Common myeloid progenitor, CD34-positive (primary cell): ENCODE measurements at places on chromosomes 7 and 10.

GRCh38 chr10:11262494-11263345 lies 245.0 kb downstream of the CELF2 start:
- DNase-seq: no peak

DNA sequence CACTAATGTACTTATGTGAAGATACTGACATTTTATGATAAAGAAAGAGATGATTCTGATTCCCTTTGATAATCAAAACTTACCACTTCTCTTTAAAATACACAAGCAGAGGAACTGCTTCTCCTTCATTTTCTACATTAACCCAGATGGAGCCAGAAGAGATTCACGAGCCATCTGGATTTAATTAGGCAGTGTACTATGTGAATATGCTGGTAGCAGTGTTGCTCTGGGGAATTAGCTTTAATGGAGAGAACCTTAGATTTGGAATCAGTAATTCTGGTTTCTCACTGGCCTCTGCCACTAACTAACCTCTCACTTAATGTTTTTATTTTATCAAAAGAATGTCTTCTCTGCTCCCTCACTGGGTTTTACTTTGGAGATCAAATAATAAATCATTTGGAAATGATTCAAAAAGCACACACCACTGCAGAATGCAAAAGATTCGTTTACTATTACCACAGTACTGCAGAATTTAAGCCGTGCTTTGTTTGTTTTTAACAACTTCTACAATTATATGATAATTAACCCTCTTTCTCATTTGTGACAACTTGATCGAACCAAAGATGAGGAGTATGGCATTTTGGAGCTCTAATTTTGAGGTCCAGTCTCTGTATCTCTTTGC lies 77.5 kb upstream of the PHYHIPL start:
- DNase-seq: no peak

DNA sequence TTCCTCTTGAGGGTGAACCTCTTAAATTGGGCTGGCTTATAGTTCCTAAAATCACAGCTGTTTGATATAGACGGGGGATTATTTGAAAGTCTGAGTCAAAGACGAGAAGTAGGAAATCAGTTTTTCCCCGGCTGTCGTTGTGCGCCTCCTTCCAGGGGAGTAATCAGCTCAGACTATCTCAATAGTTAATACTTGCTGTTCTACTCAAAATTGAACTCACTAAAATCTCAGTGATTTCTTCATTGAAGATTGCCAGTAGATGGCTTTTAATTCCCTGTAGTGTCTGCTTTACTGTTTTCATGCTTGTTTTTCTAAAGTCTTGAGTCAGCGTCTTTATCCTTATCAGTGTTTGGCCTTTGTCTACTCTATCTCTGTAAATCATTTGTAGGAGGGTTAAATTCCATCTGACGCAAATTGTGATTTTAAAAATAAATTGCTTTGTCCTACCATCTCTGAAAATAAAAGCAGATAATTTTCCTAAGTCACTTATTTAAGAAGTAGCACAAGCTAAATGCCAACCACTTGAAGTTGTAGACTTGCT lies 47.3 kb downstream of the CNNM2 start:
- DNase-seq: no peak

- DNase-seq: peak; percentile 60
These were observed 39.1 kb upstream of the GNAI1 start for GRCh38 chr7:80095545-80095944.

DNA sequence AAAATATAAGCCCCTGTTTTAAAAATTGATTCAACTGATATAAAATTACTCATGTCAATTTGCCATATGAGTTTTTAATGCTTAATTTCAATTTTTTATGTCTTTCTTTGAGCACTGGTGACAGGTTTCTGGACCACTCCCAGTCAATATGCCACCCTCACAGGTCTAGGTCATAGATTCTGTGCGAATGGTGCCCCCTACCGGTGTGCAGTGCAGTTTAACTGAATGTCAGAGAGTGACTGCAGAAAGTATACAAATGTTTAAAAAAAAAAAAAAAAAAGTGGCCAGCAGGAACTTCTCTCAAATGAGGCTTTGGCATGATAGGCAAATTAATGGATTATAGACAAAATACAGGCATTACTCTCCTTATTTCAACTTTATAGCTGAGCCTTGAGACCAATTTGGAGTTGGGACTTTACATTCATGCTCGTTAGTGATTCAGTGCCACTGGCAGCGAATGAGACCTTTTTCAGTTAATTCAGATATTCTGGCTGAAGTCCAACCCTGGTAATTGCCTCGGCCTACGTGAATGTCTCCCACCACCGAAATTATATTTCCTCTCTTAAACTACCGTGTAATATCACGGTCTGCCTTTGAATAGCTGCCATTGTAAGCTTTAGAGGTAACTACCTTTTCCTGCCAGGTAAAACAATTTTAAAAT lies 427.6 kb downstream of the PHTF2 start:
- no peak for DNase-seq

GRCh38 chr10:130300608-130301020 lies 164.4 kb downstream of the GLRX3 start:
- peak; percentile 74 for DNase-seq

- no peak for DNase-seq
These were observed 45.4 kb downstream of the C10orf143 start for GRCh38 chr10:130065251-130065650.

DNA sequence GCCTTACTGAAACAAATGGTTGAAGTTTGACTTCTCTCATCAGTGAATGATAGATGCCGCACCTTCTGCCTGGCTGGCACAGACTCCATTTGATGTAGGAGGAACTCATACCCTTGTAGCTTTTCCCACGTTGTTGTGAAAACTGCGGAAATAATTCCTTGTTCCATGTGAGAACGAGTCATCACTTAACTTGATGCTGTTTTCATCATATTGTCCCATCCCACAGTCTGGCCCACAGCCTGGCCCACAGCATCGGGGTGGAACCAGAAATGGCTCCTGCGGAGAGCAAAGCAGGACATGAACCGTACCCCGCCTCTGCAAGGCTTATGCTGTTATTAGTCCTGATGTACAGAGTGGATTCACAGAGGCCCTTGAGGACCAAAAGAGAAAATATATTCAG lies 587.0 kb downstream of the SDK1 start:
- DNase-seq: no peak

DNA sequence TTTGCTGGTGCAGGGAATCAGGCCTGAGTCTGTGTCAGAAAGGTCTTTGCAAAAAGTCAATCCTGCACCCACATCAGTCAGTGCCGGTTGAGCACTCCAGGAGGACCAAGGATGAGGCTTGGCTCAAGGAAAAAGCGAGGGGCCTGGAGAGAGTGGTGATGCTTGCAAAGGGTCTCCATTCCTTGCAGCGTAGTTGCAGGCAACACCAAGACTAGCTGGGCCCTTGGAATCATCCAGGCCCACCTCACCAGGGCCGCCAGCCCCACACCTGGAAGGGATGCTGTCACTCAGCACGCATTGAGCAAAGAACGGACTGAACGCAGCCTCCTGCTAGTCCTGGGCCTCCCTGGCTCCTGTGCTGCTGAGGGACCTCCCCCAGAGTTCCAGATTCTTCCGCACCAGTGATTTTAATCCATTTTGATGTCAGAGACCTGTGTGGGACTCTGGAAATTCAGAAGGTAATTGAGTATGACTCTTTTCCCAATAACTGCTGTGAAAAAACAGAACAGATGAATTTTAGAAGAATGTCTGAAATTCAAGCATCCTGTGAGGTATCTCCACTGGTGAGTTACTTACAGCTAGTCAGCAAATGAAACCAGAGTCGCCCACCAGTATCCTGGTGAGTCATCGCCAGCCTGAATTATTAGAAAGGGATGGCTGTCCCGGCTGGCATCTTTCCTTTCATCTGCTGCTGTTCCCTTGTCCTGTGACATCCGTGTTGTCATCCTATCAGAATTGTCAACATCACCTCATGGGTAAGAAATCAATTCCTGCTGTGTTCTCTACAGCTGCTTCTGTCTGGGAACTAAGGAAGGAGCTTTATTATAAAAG lies 150.8 kb upstream of the NPS start:
- DNase-seq: no peak

- no peak for DNase-seq
These were observed 31.1 kb downstream of the RAMP3 start for GRCh38 chr7:45188736-45189135.

DNA sequence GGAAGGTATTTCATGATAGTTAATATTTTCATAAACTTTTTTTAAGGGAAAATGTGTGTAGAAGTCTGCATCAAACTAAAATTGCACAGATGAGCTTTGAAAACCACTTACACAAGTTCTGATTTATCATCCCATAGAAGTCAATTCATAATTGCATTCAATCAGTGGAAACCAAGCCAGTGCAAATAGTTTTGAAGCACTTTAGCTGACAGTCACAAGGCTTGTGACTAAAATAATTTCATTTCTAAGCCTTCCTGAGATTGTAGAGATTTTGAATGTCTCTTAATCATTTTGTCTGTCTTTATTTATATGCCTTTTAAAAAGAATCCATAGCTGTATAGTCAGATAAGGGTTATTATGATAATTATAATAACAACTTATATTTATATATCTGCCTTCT lies 41.4 kb downstream of the EXOC4 start:
- no peak for DNase-seq

DNA sequence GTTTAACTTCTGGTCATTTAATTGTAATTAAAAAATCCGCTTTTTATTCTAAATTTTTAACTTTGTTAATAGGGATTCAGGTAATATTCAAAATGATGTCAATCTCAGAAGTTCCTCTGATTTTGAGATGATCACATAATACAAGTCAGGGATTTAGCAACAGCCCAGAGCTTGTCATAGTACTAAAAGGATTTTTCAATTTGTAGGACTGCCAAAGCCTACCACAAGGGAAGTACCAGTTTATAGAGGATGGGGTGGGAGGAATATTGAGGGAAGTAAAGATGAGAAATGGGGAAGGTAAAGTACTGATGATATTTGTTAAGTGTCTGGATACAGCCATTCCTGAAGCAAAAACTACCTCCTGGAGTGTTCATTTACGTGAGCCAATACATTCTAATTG lies 278.2 kb upstream of the TEX47 start:
- DNase-seq: no peak

DNA sequence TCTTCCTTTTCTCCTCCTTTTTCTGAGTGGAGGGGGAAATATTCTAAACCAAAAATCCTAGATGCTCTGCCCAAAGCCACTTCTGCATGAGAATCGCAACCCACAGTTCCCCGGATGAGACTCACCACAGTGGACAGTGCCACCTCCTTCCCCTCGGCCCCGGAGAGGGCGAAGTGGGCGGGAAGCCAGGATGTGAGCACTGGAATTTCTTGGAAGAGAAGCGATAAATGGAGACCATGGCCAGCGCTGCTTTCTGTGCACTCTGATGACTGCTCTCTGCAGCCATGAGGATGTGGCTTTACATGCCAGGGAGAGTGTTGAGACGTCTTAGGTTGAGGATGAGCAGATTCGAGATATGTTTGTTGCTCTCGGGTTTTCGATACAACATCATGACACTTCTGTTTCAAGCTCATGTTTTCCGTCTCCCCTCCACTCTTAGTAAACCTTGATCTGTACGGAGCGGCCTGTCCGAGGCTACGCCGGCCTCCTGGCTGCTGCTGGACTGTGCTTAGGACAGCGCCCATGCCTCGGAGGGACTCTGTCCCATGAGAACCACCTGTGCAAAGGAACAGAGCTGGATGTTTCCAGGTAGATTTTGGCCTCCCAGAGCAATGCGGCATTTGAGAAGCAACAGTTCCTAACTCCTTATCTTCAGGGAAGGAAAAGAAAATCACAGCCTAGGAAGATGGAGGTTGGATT lies 414.6 kb upstream of the FOXK1 start:
- DNase-seq: no peak

DNA sequence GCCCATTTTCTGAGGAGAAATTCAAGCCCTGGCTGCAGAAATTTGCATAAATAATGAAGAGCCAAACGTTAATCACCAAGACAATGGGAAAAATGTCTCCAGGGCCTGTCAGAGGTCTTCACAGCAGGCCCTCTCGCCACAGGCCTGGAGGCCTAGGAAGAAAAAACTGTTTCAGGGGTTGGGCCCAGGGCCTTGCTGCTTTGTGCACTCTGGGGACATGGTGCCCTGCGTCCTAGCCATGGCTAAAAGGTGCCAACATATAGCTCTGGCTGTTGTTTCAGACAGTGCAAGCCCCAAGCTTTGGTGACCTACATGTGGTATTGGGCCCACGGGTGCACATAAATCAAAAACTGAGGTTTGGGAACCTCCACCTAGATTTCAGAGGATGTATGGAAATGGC lies 8.0 kb downstream of the HPS1 start:
- no peak for DNase-seq

- no peak for DNase-seq
These were observed 197.2 kb downstream of the HECW1 start for GRCh38 chr7:43309706-43310022.

DNA sequence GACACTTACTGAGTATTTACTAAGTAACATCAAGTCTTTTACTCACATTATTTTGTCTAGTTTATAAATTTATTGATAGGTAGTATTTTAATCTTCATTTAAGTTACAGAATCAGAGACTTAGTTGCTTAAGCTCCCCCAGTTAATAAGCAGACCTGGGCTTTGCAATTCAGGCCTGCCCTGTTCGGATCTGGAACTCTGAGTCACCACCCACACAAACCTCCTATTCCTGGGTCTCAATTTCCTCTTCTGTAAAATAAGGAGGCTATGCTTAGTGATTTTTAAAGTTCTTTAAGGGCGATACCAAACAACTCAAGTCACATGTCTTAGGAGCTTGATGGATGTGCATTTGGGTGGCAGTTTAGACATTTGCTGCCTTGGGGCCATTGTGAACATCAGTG lies 3.5 kb upstream of the MGAM start:
- peak; percentile 13 for DNase-seq

DNA sequence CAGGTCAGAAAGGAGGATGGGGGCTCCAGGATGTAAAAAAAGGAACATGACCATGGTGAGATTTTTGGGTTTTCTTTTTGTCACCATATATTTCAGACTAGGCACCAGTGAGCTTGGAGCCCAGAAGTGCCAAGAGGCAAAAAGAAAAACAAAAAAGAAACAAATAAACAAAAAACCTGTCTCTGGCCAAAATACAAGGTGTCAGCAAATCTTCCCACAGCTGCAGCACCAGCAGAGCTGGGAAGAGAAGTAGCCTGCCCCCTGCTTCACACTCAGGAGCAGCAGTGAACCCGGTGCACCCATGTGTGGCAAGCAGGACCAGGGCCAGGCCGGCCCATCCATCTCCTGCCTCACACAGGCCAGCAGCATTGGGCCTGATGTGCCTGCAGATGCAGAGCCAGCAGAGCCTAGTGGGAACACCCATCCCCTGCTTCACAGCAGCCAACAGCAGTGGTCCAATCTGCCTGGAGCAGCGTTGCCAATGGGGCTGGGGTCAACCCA lies 34.7 kb upstream of the C10orf71 start:
- no peak for DNase-seq

DNA sequence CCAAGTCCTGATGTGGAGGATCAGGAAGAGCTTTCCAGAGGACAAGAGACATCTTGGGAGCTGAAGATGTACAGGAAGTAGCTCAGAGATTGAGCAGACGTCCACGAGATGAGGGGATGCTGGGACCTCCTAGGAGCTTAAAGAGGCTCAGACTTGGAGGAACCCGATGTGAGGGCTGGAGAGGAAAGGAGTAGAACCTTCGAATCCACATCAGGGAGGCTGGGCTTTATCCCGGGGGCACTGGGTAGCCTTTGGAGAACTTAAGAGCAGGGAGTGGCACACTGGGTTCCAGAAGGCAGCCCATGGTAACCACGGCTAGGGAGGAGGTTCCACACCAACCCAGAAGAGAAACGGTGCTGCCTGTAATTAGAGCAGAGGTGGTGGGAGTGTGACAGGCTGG lies 10.8 kb downstream of the PRKCQ start:
- DNase-seq: no peak

- DNase-seq: no peak
These were observed 34.8 kb downstream of the MDFIC start for GRCh38 chr7:114956702-114957101.

- DNase-seq: no peak
These were observed 700.9 kb downstream of the GRID1 start for GRCh38 chr10:85665681-85666080.
